AG10803 (cell line): ENCODE measurements at places on chromosomes 1 and 21.

DNA sequence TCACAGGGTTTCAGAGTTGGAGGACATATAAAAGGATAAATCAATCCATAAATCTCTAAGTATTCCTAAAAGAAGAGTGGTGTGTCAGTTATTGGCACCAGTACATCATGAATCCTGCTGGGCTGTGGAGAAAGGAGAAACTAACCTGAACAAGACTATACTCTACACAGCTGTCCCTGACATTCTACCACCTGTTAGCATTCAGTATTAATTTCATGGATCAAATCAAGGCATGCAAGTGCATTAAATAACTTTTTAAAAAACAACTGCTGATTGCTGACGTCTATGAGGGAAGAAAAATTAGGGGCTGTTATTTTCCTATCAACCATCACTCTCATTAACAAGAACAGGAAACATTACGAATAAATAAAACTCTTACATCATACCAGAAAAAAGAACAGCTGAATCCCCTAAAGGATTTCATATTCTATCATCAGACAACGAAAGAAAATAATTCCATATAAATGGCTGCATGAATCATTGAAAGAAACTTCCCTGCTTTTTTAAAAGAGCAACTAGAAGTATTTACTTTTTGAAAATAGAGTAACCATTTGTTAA, 121.7 kb downstream of the ATF6 start:
- no peak for DNase-seq

DNA sequence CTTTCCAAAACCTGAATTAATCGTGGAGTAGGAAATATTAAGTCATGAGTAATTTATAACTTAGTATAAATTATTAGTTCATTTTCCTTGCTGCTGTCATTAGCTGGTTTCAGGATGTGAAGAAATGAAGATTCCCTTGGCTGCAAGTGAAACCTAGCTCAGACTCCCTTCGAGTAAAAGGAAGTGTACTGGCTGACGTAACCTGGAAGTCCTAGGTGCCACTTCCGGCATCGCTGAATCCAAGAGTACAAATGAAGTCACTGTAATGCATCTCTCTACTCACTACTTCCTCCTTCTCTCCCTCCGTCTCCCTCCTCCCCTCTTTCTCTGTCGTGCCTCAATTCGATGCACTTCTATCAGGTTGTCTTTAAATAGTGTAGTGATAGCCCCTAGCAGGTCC, 28.8 kb downstream of the ZP4 start:
- DNase-seq: no peak

- peak; percentile 13 for DNase-seq
These were observed 23.4 kb downstream of the RD3 start for GRCh38 chr1:211468595-211468994.

- no peak for DNase-seq
These were observed 39.0 kb downstream of the LRRC8C start for GRCh38 chr1:89671775-89672488.

DNA sequence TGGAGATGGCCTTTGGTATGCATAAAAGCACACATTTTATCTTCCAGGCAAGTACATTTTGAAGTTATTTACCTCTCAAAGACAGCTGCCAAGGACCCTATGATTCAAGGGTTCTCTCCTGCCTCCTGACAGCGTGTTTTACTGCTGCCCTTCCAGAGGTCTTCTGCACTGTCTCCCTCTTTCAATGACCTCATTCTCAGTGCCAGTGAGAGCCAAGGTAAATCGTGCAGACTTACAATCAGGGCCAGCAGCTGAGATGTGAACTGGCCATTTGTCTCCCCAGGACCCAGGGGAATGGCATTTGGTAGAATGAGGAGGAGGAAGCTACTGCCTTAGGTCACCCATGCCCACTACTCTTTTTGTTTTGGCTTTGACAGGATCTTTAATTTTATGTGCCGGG, 84.2 kb upstream of the FGGY start:
- DNase-seq: no peak

- no peak for DNase-seq
These were observed 75.5 kb downstream of the JAK1 start for GRCh38 chr1:64890699-64891447.

DNA sequence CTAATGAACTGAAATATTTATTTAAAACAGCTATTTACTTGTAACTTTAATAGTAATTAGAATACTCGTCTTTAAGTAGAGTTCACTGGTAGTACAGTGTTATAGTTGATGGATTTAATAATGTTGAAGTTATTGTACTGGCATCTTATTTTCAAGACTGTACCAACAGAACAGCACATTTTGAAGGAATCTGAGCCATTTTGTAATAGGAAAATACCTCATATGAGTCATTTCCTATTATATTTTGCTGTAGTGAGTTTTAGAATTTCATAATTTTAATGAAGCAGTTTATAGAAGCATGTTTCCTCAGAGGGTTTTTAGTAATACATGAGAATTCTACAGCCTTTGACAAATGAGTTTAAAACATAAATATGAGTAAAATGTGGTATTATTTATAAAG, 258.3 kb downstream of the OLFM3 start:
- DNase-seq: peak; percentile 33
